Osteoblast (primary cell): ENCODE measurements at places on chromosomes 3 and 15.

DNA sequence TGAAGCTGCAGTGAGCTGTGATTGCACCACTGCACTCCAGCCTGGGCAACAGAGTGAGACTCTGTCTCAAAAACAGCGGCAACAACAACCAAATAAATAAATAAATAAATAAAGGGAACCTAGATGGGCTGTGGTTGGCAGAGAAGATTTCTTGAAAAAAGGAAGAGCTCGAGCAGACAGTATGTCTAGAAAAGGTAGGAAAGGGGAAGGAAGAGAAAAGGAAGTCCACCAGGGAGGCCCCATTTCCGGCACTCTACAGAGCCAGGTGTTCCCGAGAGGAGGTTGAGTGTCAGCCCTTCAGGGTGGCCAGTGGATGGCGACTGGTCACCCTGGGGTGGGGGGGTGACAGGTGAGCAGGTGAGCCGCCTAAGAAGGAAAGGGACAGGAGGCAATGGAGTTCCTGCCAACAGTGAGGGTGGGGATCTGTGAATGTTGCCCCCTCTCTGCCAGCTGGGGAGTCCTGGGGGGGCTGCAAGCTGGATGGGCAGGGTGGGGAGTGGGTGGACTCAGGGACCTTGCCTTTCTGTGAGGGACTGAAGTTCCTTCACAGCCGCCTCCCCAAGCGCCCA lies 14.8 kb downstream of the PAQR5 start:
- DNase-seq, result no peak

DNA sequence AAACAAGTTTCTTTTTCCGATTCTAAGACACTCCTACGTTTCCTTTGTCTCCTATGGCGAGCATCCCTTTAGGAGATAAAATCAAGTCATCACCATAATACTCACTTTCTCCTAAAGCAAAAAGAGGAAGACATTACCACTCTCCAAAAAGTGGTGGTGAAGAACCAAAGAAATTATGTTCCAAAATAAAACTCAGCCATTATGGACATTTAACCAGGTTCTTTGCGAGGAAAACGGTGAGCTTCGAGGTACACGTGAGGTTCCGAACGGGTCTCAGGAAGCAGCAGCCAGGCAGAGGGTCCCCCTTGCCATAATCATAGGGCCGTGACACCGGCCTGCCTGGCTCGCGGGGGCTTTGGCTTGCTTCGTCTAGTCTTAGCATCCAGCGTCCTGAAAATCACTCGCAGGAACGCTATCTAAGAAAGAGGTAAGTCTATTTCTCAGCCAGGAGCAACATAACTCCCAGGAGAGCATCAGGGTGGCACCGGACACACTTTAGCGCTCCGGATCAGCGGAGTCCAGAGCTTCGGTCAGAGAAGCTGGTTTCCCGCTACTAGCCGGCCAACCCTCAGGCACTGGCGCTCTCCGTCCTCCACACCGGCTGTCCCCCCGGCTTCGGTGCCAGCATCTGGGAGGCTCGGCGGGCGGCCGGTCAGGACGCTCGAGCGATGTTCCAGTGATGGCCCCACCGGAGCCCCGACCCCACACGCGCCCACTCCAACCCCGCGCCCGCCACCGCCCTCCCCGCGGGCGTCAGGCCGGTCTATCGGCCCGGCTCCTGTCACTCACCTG lies 581 bp downstream of the IP6K1 start:
- DNase-seq, result peak; percentile 84

DNA sequence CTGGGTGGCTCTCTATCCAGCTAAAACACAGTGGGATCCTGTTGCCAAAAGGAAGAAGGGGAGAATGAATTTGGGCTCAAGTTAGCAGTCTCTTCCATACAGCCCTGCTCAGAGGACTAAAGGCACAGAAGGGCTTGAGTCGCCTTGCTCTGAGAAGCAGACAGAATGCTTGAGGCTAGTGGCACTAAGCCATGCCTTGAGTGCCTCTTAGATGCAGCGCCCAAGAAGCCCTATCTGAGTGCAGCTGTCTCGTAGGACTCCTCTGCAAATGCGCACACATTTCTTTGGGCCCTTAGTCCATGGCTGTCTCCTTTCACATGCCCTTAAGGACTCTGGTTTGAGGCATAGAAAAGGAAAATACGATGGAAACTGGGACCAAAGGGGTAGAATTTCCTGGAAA lies 211.3 kb upstream of the CHRM5 start:
- DNase-seq, result no peak

- no peak for DNase-seq
These were observed 49.3 kb downstream of the STRIT1 start for GRCh38 chr3:155244216-155244615.

DNA sequence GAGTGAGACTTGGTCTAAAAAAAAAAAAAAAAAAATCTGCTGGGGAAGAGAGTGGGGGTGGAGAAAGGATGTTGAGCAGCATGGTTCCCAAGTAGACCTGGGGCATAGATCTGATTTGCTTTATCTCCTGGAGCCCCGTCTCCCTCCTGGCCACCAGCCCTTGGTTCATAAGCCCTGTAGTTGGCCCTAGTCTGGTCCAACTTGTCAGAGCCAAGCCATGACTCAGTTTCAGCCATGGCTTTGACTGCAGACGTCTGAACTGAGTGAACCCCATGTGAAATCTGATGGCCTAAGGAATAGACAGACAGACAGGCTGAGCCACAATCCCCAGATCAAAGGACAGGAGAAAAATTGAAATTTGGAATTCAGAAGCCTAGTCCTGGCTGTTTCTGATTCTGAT lies 2.0 kb upstream of the CILP start:
- DNase-seq, result no peak

GRCh38 chr3:141950572-141951493 lies 74.4 kb downstream of the ATP1B3 start:
- DNase-seq, result no peak

- DNase-seq, result no peak
These were observed 338.5 kb downstream of the TUSC7 start for GRCh38 chr3:117047951-117048705.

DNA sequence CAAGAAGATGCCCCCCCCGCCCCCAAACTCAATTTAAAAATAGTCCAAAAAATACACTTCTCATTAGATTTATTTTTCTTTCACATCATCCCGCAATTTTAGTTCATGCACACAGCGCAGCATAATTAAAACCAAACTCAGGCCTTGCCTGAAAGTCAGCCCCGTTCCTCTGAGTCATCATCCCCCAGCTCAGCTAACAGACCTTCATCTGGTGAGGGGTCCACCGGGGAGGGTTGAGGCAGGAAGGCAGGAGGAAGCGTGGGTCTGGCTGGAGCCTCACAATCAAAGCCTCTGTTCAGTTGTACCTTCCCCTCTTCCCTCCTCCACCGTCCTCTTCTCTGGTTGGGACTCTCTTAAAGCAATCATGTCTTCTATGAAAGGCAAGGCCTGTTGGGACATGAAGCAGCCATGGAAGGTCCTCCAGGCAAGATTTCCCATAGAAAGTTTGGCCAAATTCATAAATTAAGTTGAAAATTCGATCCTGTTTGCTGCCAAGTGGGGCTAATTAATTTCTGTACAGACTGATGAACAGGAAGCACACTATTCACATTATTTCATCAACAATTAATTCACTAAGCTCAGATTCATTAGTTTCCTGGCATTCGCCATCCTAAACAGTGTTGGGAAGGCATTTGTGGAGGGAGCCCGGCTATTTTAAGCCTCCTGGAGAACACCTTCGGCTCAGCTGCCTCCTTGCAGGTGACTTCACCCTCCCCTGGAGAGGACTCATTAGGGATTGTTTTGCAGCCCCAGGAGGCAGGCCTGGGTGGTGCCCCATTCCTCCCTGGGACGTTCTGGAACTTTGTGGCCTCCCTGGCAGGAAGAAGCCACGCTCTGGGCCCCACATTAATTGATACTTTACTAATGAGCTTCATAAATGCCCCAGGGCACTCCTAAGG lies 72.3 kb upstream of the BNC1 start:
- DNase-seq, result no peak

DNA sequence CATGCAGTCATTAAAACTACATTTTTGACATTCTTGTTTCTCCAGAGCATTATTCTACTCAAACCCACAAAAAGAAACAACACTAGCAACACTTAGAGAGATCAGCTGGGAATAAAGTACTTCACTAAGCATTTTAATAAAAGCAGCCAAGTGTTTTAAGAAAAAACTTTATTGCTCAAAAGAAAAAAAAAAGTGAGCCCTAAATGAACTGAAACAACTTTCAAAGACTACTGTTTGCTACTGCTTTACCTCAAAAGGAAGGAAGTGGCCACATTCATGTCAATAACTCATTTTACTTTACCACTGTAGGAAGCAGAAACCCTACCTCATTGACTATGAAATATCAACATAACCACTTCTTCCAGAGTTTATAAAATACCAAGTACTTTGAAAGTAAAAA lies 91.3 kb downstream of the UACA start:
- no peak for DNase-seq

DNA sequence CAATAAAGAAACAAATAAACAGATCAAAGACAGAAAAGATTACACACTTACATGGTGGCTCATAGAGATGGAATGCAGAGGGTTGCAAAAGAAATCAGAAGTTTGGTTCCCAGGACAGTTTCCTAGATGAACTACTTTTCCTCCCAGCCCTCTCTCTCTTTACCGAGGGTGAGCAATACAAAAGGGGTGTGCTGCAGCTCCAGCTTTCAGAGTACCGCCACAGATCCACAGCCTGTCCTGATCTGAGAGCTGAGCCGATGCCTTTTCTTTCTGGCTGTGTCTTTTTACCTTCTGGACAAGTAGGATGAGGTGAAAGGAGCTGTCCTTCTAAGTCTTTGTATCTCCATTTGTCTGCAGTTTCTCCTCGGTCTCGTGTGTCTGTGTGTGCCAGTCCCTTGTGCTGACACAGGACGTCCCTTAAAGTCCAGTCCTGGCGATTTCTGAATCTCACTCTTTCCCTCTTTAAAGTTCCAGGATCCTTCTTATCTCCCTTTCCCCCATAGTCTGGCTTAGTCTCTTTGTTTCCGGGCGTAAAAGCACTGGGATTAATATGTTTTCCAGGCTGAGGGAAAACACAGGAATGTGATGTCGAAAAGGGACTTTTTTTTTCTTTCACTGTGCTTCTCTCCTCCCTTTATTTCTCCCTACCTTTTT lies 540 bp downstream of the CCDC80 start:
- peak; percentile 83 for DNase-seq

DNA sequence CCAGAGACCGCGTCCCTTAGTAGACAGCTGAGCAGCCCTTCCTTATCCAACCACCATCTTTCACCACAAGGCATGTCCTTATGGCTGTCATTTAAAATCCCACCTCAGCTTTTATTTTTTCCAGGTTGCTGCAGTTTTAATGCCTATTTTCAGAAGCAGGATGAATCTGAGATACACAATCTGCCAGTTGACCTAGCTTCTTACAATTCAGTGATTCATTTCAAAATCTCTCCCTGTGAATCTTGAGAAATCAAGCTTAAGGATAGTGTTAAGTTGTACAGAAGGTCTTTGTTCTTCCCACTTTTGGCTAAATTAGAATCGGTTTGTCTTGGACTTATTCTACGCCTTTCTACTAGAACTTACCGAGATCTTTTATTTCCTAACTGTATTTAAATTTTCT lies 522.3 kb upstream of the CFAP20DC start:
- no peak for DNase-seq

- DNase-seq, result peak; percentile 73
These were observed 4.2 kb downstream of the ZBTB47 start for GRCh38 chr3:42657675-42658074.

DNA sequence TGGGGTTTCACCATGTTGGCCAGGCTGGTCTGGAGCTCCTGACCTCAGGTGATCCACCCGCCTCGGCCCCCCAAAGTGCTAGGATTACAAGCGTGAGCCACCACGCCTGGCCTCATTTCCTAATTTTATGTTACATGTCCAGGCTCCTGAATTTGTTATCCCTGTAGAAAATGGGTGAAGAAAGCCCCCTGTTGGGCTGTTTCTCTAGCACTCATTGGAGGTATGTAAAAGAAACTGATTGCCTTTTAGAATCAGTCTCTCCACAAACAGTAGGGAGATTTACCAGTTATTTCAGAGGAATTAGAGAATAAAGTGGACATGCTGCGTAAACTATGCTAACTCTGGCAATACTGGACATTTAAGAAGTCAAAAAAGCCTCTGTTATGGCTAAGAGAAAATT lies 364.1 kb upstream of the TBL1XR1 start:
- DNase-seq, result no peak

DNA sequence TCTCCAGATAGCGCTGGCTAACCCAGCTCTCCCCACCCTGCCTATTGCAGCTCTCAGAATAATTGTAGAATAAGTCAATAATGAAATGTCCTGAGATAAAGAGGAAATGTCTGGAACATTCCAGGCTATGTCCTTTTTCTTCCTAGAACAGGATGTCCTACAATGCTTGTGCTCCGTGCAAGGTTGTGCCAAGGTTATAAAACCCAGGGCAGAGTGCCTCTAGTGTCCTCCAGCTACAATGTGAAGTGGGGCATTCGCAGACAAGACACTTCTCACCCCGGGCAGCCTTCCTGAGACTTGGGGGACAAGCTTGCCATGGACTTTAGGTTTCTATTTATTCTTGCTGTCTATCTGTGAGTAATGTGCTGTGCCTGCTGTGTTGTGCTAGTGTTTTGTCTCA lies 900.6 kb downstream of the TUSC7 start:
- no peak for DNase-seq

- peak; percentile 22 for DNase-seq
These were observed 21.0 kb downstream of the C2CD4A start for GRCh38 chr15:62087671-62088352.

- DNase-seq, result no peak
These were observed 71.3 kb upstream of the PYGO1 start for GRCh38 chr15:55659481-55659880.

DNA sequence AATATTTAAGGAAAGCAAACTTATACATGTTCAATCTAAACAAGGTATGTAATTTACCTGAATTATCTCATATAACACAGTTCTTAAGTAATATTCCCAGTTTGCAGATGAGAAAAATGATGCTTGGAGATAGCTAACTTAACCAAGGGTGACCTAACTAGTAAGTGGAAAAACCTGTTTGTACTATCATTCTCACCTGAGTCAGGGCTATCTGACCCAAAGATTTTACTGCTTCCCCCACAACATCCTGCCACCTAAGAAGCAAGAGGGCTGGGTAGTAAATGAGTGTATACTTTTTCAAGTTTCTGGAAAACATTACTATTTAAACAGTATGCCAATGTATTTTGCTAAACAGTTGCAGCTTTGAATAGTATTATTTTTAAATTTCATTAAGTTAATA lies 10.6 kb downstream of the TP63 start:
- DNase-seq, result no peak

DNA sequence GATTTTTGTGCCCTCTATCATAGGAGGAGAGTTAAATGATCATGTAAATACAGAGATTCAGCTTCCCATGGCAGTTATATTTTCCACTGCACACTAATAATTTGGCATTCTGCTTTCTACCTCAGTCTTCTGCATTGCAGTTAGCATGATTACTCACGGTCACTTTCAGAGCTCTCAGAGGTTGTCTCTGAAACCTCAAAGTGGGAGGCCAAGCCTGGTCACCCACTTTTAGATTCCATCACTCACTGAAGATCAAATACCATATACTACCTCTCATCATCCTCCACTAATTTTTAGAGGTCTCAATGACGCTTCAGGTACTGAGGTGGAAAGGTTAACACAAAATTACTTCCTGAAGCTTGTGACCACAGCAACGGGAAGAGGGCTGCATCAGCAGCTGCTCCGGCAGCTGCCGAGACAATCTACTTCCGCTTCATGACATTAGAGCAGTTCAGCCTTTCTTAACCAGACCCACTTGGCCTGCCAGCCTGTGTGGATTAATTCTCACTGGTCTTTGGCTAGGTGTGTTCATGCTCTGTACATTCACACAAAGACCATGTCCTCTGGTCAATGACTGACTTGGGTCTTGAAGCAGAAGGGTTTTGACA lies 416.4 kb upstream of the PDZRN3 start:
- DNase-seq, result no peak
